ENCODE measurements at places on chromosomes 6 and 20.

- no peak for DNase-seq
These were observed 60.7 kb upstream of the FNDC1 start for GRCh38 chr6:159108426-159108985.

DNA sequence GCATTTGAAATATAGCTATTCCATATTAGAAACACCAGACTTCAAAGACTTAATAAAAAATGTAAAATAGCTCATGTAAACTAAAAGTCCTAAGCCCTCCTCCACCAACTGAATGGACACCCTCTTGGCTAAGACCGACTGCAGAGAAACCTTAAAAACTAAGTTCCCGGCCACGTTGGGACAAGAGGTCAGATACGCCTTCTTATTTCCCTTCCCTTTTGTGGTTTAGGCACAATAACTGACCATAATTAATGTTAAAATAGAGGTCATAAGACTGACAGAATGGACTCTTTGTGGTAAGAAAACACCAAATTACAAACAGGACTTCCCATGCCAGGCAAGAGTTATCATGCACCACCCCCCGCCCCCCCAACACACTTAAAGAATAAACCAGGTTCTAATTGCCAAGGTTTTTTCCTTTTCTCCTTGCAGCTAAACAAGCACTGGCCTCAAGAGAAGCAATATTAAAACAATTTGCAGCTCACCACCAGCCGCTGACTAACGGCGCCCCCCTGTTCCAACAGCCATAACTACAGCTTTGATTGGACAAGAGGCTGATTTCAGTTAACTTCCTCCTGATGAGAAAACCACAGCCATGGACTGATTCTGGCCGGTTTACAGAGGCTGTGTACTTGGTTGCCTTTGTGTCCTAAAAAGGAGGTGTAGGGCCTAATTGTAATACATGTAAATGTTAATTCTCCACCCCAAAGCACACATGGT lies 10.7 kb upstream of the LAMP5 start:
- DNase-seq: peak; percentile 82

GRCh38 chr6:132304891-132305305 lies 96.4 kb downstream of the MOXD1 start:
- DNase-seq: no peak

GRCh38 chr20:1215386-1216170 lies 10.3 kb upstream of the RAD21L1 start:
- DNase-seq: no peak

DNA sequence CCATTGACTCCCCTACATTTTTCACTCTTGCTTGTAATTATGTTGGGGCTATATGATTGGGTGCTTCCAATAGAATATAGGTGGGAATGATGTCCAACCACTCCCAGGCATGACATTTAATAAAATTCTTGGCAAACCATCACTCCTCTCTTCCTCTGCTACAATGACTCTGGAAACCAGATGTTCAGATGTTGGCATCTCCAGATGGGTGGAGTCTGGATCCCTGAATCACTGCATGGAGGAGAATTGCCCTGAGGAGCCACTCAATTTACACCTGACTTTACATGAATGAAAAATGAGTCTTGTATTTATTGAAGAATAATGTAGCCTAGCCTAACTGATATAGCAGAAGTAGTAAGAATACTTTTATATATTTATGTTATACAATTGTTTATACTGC lies 306.7 kb upstream of the SUPT3H start:
- DNase-seq: no peak

GRCh38 chr6:25659633-25660368 lies 7.8 kb downstream of the SCGN start:
- no peak for DNase-seq

DNA sequence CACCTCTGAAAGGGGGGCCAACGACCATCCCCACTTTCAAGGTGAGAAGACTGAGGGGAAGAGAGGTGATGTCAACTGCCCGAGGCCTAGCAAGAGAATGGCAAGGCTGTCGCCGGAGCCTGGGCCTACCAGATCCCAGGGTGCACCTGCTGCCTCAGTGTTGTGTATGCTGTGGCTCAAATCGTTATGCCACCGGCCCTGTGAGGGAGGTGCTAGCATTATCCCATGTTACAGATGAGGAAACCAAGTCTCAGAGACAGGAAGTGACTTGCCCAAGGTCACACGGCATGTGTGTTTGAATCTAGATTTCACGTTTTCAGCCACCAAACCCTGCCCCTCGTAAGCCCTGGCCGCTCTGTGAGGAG lies 152.5 kb downstream of the CEBPB start:
- DNase-seq: no peak

DNA sequence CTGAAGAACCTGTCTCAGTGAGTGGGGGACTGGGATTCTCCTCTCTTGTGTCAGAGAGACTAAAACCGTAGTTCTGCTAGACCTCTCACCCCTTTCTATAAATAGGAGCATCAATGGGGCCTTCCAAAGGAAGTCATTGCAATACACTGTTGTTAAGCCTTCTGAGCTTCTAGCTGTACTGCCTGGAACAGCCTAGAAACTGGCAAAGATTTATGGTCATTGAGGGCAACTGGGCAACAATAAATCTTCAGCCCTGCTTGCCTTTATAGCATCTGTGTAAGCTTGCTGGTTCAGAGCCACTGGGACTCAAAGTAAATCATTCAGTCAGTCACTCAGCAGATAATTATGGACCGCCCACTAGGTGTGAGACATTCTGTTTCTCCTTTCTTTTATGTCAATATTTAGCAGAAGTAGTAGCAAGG lies 53.2 kb downstream of the PPP1R14C start:
- DNase-seq: no peak

DNA sequence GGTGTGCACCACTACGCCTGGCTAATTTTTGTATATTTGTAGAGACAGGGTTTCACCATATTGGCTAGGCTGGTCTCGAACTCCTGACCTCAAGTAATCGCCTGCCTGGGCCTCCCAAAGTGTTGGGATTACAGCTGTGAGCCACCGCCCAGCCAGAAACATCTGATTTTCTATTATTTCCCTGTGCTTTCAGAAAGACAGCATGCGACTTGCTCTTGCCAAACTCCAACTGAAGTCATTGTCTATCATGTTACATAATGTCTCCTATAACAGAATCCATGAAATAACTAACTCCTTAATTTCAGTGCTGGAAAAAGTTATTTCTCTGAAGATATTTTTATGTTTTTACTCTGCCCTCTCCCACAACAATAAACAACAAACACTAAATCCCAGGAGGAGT lies 8.5 kb downstream of the RMND1 start:
- no peak for DNase-seq

- no peak for DNase-seq
These were observed 425.3 kb upstream of the BTBD3 start for GRCh38 chr20:11492386-11492785.

- no peak for DNase-seq
These were observed 44.8 kb downstream of the SPDEF start for GRCh38 chr6:34511214-34511914.

DNA sequence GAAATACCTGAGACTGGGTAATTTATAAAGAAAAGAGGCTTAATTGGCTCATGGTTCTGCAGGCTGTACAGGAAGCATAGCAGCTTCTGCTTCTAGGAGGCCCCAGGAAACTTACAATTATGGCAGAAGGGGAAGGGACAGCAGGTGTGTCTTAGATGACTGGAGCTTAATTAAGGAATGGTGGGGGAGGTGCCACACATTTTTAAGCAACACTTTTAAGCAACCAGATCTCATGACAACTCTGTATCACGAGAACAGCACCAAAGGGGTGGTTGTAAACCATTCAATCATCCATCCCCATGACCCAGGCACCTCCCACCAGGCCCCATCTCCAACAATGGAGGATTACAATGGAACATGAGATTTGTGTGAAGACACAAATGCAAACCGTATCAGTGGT lies 26.9 kb downstream of the FIG4 start:
- no peak for DNase-seq

DNA sequence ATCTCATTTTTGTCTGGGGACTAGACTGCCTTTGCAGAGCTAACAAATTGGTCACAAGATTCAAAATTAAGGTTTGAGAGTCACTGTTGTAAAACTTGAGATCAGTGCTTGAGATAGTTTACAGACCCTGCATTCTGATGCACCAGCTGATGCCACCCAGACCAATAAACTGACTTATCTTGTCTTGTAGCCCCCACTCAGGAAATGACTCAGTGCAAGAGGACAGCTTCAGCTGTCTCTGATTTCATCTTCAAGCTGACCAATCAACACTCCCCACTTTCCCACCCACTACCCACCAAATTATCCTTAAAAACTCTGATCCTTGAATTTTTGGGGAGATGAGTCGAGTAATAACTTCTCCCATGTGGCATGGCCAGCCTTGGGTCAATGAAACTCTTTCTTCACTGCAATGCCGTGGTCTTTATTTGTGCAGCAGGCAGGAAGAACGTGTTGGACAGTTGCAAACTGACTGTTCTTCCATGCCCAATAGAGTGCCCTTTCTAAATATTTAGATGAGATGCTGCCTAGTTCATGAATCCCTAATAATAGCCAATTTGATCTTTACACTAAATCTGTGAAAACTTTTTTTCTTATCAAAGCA lies 48.3 kb upstream of the PROKR2 start:
- DNase-seq: no peak

- no peak for DNase-seq
These were observed 31.9 kb upstream of the TBX18 start for GRCh38 chr6:84796343-84796742.

DNA sequence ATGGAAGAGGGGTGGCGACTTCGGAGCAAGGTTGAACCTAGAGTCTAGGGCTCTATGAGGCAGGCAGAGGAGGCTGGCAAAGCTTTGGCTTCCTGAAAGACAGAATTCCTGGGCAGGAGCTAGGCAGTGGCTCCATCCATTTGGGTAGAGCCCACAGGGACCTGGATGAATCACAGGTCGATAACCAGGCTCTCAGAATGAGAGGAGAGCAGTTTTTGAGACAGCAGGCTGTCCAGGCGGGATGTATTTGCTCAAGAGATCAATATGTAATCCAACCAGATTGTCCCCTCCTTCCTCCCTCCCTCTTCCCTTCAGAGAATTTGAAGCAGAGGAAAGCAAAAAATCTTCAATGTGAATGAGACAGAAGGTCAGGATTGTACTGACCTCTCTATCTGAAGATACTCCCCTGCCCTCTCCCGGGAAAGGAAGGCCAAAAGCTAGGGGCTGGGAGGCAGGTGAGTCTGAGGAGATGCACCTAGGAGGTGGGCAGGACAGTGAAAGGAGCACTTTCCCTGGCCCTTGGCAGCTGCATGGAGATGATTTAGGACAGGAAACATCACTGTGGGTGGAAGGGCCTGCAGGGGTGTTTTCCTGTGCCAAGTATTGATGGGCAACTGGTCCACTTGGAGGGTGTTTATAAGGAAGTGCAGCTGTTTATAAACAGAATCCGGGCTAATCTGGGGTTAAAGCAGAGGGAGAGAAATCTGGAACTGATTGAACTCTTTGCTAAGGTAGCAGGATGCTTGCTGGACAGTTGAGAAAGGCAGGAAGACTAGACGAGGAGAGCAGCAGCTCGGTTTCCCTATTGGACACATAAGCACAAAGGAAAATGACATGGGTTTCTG lies 212.4 kb upstream of the LRFN2 start:
- DNase-seq: no peak

DNA sequence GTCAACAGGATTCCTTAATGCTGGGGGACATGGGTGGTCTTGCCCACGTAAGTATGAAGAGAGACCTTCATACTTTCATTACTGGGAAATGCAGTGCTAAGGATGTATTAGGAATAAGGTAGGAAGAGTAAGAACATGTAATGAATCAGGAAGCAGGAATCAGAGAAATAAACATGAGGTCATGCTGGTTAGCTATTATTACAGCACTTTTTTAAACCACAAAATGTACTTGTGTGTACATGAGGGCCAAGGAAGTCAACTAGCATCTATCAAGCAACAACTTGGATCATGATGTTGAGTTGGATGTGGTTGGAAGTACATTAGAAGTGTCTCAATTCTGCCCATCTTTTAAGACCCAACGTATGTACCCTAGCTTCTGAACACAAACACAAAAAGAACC lies 63.5 kb upstream of the E2F3 start:
- no peak for DNase-seq

DNA sequence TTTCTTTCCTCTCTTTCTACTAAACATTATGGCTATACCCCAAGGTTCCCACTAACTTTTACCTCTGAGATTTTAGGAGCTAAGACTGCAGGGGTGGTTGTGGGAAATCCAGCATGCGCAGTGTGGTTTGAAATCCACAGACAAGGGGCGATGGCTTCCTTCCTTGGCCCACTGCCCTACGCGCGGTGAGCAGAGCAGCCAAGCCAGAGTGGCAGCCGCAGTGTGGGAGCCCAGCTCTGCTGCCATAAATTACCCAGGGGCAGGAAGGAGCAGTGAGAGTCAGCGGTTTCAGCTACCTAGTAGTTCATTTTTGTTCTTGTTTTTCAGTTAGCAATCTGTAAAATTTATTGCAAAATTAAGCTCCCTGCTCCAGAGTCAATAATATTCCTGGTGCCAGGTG lies 101.4 kb downstream of the BMP2 start:
- no peak for DNase-seq

DNA sequence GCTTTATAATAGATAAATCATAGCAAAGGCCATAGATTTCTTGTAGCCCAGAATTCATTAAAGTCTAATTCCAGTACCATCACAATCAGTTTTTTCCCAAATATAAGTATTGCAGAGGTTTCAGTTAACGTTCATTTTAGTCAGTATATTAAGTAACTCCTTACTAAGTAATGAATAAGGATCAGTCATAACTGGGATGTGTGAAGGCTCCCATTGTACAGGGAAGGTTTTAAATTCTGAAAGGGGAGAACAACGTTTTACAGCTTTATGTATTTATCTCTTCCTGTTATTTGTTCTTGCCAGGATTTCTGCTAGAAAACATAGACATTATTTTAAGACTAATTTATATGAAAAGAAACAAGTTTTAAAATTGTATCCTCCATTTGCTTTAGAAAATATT lies 215.5 kb upstream of the LAMP5 start:
- DNase-seq: no peak

DNA sequence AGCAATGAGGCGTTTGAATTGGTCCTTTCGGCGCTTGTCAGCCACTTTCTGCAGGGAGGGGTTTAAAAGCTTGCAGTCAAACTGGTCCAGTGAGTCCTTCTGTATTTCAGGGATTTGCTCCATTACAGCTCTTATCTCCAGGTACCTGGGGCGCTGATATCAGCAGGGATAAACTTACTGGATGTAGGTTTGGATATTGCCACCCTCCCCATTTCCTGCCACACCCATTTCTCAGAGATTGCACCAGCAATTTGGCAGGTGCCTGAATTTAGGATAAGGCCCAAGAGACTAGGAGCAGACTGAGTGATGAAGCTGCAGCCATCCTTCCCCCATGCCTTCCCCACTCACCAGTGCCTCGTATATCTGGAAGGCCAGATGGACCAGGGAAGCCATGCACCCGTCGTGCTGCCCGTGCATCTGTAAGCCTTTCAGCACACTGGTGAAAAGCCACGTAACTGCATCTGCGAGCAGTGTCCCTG lies 7.6 kb downstream of the POLR1C start:
- no peak for DNase-seq
